Activated CD4-positive, alpha-beta T cell treated with anti-CD3 and anti-CD28 coated beads, Interleukin-2, Interleukin-6, amounts not matched to agents 100 ng/mL and 50 ng/mL, durations not matched to agents 16 hours and 8 hours (primary cell): ENCODE measurements at places on chromosomes 2 and 18.

DNA sequence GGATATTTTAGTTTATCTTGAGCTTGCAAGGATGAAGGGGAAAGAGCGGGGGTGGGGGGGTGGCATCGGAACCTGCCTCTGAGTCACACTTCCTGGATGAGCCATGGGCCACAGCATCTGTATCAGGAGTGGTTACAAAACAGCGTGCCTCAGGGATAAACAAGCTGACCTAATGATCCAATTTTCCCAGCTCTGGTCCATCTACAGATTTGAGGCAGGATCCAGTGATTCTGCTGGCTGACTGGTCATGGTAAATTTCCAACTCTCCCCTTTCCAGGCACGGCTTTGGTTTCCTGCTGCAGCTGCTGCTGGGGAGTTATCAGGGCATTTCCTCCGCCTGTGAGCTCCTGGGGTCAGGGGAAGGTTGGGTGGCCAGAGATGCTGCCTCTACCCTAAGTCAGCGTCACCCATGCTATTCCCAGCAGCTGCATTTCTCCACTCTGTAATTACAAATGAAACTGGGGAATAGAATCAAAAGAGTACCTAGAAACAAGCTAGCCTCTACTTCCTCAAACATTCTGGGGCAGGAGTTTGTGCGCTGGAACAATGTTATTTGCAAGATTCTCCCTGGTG, 4.7 kb upstream of the HPCAL1 start:
- DNase-seq = peak; percentile 69

DNA sequence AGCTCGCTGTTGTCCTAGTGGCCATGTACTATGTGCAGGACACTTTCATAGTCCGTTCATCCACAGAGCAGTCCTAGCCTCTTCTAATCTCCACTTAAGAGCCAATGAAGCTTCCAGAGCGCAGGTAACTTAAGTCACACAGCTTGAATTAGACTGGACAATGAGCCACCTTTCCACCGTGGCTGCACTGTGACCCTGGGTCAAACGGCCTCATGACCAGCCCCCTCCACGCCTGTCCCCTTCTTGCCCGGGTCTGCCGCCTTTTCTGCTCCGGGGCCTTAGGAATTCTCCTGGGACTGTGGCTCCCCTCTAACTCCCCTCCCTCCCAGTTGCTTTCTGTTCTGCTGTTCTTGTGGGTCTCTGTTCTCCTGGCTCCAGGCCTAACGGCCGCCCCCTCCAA, 8.4 kb upstream of the PRKCE start:
- no peak for DNase-seq

DNA sequence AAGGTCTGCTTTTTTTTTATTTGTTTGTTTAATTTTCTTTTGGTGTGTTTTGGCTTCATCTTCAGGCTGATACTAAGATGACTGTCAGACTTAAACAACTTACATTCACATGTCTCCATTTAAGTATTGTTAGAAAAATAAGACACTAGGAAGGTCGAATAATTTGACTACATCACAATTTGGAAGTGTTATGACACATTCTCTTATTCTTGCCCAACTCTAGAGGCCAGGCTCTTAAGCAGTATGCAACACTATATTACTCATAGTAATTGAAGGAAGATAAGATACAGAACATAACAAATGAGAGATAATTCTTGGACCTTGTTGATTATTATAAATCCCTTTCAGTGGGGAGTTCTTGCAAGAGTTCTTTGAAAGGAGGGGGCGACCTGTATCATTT, 295.3 kb upstream of the COL3A1 start:
- no peak for DNase-seq

DNA sequence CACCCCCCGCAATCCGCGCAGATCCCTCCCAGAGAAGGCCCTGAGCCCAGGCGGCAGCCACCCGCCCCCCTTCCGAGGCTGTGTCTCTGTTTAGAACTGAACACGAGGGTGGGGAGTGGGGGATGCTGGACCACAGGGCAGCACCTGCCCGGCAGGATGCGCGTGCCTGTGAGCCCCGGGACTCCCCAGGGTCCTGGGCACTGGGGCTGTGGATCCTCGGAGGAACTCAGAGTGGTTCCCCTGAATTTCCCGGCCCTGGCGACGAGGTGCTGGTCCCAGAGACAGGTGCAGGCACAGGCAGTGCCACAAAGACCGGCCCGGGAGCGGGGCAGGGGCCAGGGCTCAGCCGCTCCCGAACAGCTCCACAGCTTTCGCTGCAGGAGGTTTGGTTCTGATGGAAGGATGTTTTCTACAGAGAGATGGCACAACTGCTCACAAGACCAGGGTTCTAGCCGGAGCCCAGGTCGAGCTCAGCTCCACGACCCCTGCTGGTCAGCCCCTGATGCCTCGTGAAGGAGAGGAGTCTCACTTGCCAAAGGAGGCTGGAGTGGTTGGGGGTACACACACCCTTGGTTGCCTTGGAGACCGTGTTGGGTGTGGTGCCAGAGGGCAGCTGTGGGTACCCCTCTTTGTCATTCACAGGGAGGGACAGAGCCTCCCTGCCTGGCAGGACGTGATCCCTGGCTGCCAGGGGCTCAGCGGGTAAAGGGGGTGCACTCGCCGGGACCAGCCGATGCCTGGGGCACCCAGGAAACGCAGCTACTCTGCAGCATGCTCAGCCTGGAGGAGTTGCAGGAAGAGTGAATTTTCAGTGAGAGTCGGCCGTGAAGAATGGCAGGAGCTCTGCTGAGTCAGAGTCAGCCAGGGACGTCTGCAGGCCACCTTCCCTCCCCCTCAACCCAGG, 4.4 kb upstream of the NEU4 start:
- DNase-seq = peak; percentile 33

- no peak for DNase-seq
Observed at GRCh38 chr2:161780881-161781280, 156.7 kb downstream of the SLC4A10 start.

DNA sequence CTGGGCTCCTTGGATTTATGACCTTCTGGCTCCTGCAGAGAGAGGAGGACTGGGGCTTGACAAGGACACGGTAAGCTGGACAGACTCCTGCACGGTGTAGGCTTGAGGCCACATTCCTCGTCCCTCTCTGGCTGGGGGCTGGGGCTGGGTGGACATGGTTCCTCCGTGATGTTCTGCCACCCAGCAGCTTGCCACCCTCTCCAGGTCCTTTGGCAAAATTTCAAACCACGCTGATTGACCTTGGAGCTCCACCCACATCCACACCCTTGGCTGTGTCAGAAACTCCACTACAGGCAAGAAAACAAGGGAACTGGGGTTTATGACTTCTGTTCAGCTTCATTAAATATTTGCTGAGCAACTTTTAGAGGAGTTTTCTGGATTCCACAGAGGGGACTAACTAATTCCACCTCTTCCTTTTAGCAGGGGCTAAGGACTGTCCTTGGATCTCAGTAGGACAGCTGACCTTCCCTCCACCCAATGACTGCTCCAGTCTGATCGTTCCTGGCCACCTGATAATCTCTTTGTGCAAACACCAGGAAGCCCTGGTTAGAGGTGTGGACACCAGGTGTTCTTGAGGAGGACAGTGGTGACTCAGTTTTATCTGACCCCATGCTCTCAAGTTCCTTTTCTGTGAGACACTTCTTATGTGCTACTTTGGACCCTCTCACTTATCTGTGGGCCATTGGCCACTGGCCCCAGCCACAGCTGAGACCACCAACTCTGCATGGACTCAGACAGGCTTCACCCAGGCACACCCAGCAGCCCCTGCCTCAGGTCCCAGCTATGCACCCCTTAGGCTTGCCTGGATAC, 29.3 kb downstream of the GPR55 start:
- no peak for DNase-seq

- DNase-seq = no peak
Observed at GRCh38 chr18:70442933-70443332, 154.1 kb downstream of the SOCS6 start.

GRCh38 chr18:49640741-49641140, 78.9 kb downstream of the LIPG start:
- DNase-seq = no peak

GRCh38 chr2:30230497-30231211, 680 bp upstream of the LBH start:
- no peak for DNase-seq

GRCh38 chr2:182890305-182890704, 23.9 kb upstream of the FRZB start:
- no peak for DNase-seq

DNA sequence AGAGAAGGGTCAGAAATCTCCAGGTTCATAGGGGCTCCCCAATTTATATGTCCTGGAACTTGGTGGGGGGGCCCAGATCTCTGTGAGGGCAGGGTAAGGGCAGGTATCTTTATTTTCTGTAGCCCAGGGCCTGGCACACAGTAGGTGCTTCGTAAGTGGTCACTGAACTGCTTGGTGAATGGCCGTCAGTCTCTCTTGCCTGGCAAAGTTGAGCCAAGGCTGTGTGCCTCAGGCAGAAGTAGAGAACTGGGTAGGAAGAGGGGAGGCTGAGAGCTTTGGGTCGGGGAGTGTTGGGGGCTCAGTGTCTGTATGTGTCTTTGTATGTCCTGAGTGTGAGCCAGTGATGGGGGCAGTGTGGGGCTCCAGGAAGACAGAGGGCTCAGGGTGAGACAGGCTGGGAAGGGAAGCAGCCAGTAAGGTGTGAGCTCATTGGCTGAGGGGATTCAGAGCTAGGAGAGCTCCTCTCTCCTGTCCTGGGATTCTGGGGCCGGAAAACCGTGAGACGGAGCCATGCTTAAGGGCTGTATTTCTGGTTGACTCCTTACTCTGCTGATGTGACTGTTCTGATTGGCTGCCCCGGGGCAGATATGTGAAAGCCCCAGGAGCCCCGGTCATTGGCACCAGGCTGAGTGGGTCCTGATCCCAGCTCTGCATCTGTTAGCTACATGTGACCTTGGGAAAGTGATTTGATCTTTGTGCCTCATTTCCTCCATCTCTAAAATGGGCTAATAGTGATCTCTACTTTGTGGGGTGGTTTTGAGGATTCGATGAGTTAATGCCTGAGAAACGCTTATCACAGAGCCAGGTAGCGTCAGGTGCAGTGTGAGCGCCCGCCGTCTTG, 30.3 kb downstream of the STEAP3 start:
- DNase-seq = no peak

GRCh38 chr2:227942021-227942420, 70.6 kb downstream of the DAW1 start:
- peak; percentile 8 for DNase-seq

GRCh38 chr2:201513271-201513670, 61.7 kb downstream of the STRADB start:
- DNase-seq = no peak

DNA sequence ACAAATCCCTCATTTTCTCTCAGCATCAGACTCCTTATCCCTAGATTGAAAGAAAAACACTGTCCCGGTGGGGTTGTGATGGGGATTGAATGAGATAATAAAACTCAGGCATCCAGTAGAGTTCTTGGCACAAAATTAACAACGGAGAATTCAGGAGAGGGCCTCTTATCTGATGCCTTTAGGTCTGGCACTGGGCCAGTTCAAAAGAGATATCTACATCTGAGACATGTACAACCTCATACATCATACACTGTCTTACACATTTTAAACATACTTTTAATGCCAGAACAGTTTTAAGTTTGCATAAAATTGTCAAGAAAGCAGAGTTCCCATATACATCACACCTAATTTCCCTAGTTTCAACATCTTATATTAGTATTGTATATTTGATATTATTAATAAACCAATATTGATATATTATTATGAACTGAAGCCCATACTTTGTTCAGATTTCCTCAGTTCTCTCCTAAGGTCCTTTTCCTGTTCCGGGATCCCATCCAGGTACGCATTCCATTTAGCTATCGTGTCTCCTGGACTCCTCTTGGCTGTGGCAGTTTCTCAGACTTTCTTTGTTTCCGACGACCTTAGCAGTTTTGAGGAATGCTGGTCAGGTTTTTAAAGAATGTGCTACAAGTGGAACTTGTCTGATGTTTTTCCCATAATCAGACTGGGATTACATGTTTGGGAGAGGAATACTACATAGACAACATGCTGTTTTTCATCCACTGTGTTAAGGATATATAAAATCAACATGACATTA, 27.8 kb downstream of the NXPH2 start:
- no peak for DNase-seq

DNA sequence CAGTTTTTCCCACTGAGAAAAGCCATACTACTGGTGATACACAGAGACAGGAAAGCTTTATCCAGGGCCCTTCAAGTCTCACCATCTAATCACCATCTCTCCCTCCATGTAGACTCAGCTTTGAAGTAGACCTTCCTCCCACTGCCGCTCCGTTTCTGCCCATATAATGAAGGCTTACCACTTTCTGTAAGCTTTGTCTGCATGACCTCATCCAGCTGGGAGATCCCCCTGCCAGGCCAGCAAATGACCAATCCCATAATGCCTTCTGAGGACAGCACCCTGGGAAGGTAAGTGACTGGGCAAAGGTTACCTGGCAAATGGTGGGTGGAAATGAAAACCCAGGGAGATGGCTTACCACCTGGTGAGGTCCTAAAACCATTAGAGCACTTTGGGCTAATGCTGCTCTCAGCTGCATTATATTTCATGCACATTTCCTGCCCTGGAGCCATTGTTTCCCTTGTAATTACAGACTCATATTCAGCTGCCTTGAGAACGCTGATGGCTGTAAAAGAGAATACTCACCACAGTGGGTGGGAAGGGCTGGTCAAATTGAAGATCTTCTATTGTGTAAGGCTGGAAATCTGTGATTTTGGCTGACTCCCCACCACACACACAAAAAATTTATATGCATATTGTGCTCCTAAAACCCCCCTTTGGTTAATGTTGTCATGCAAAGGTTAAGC, 350.7 kb upstream of the SYT4 start:
- DNase-seq = no peak

GRCh38 chr2:96139181-96139758, 968 bp upstream of the ASTL start:
- DNase-seq = no peak

DNA sequence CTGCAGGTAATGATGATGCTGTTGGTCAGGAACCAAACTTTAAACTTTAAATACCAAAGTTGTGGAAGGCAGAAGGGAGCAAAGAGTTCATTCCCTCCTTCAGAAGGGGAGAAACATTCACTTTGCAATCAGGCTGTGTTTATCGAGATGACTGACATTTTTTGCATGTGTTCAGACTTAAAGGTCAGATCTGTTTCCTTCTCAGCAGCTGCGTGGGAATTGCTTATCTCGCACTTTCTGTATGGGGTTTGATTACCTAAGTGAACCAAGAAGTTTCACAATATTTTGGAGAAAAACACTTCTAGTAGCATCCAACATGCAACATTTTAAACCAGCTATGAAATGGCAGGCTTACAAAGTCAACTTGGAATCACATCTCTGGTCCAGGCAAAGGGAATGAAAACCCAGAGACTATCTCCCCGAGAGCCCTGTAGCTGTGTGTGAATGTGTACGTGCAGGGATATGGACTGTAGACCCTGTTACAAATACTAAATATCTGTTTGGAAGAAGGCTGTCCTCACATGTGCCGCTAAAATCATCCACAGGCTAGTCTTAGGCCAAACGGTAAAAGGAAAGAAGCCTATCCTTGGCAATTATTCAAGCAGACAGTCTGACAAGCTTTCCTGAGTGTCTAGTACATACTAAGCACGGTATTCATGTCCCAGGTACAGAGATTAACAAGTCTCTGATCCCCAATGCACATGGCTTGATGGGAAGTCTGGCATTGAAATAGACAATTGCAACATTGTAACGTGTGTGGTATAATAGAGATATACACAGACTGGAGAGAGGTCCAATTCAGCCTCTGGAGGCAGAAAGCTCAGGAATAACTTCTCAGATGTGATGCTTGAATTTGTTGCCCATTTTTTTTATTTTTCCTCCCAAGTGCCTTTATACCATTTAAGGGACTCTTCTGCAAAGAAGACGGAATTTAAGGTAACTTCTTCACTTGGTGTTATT, 483.1 kb downstream of the DPP10 start:
- no peak for DNase-seq

- peak; percentile 18 for DNase-seq
Observed at GRCh38 chr2:197075754-197076337, 149.3 kb upstream of the PGAP1 start.

- no peak for DNase-seq
Observed at GRCh38 chr18:23143815-23144261, 8.6 kb downstream of the CABLES1 start.

GRCh38 chr2:171459498-171459897, 25.5 kb downstream of the DCAF17 start:
- no peak for DNase-seq
